HEK293T (cell line): ENCODE measurements at places on chromosomes 4 and X.

- DNase-seq, result peak; percentile 22
Measured at GRCh38 chr4:52743444-52744019, 7.7 kb downstream of the ERVMER34-1 start.

DNA sequence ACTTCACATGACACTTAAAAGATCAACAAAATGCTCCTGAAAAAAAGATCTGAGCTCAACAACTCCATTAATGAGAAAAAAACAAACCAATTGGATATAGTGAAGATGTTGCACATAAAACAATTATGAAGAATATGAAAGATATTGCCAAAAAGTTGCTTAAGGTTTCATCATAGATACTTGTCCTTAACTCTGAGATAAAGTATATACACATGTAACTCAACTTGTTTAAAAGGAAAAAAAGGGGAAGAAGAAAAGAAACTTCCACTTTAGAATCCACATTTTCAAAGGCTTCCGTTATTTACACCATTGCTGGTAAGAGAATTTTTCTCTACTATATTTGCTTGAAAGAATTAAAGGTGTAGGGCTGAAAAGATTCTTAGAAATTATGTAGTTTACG lies 2.7 kb downstream of the AFAP1 start:
- no peak for DNase-seq

GRCh38 chr4:104352211-104352610 lies 142.5 kb downstream of the CXXC4 start:
- peak; percentile 10 for DNase-seq

DNA sequence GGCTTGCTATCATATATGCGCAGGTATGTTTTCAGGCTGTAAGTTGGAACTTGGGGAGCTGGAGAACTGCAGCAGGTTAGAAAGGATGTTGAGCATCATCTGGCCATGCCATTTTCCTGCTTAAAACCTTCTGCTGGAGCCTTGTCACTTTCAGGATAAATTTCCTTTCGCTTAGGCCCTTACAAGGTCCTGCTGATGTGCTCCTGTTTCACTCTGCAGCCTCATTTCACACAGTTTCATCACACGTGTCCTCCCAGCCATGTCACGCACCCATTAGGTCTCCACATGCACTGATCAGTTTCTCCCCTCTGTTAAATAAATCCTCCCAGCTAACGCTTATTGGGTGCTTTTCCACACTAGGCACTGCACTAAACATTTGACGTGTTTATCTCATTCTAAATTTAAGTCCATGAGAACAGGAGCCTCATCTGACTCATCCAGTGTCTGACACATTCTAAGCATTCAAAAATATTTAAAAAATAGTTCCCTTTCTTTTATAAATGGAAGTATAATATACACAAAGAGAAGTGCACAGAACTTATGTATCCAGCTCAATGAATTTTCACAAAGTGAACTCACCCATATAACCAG lies 14.5 kb downstream of the SOD3 start:
- no peak for DNase-seq
